ENCODE measurements at places on chromosomes 11 and 22.
A peak's percentile ranks its signal among the peaks of the same experiment; 100 is the strongest.

DNA sequence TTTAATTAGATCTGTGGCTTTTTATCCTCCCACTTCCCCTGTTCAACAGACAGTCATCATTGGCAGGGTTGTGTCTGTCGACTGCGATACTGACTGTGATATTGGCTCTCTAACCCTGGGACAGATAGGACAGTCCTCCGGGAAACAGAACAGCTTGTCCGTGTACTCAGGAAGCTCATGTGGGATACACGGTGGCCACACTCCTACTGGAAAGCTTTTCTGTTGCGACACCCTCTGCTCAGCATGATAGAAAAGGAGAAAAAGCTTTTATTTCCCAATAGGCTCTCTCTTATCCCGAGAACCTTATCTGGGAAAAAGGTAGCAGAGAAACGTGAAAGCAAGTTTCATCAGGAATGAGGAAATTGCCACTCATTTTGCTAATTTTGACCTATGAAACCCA is 60.4 kb upstream of the HSPA8 start:
- no peak for DNase-seq

DNA sequence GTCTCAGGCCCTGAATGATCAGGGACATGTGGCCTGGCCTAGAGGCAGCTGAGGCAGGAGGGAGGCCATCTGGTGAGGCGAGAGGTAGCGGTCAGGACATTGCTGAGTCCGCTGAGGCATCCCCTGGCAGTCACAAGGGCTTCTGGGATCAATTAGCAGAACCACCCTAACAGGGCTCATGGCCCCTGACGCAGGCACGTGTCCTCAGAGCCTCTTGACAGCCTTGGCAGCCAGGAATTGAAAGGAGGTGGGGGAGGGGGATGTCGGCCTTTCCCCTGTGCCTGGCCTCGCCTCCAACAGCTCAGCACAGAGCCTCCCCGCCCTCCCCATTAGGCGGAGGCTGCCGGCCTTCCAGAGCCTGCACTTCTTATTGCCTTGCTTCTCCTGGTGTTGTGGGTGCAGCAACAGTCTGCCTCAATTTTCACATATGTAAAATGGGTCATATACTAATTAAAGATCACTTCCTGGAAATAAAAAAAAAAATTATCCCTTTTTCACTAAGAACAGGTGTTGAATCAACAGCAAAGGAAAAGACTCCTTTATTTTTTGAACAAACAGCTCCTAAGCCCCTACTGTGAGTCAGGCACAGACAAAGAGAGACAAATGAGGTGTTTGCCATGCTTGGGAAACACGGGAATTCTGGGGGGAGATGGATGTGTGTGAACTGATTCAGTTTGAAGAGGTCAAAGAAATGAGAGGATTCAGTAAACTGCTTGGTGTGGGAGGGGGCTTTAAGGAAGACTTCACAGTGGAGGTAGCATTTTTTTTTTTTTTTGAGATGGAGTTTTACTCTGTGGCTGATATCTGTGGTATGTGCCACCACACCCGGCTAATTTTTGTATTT is 55.3 kb downstream of the NFAM1 start:
- no peak for DNase-seq

- DNase-seq = no peak
Observed at GRCh38 chr22:47310601-47311000, 548.2 kb downstream of the TBC1D22A start.

GRCh38 chr11:35139722-35140282 is 831 bp downstream of the CD44 start:
- DNase-seq = no peak

GRCh38 chr11:43489869-43490465 is 131.2 kb downstream of the TTC17 start:
- DNase-seq = no peak

- DNase-seq = no peak
Observed at GRCh38 chr11:39174965-39175364, 2284.5 kb downstream of the LRRC4C start.

DNA sequence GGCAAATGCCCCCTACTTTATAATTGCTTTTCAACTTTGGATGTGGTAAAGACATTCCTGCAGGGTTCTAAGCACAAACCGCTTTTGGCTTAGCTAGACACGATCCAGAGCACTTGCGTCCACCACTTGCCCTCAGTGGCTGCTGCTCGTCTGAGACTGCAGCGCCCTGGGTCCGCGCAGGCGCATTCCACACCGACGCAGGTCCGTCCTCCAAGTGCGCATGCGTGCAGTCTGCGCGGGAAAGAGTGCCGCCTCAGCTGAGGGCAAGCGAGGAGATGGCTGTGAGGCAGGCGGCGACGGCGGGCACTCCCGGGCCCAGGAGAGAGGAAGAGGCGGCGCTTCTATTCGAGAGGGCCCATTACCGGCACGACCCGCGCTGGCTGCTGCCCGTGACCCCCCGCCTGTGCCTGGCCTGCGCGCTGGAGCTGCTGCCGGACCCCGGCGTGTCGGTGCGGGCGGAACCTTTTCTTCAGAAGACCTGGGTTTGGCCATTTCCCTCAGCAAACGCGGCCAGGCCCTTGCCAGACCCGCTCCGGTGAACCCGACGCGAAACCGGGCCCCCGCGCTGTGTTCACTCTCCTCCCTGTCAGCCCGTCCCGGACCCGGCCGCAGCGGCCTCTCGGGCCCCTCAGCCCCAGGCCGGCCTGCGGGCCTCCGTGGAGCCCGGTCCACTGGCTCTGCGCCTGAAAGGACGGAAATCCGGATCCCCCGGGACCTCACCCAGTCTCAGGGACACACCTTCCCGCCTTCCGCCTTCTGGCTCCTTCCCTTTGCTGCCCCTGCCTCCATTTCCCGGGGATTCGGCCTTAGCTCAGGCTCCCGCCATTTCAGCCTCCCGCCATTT is at the start of gene MEI1:
TSS of gene MEI1 (plus strand) at position 240 of the 844 bp plus-strand sequence. CDS start at position 276, 36 bp downstream.
- peak; percentile 92 for DNase-seq

DNA sequence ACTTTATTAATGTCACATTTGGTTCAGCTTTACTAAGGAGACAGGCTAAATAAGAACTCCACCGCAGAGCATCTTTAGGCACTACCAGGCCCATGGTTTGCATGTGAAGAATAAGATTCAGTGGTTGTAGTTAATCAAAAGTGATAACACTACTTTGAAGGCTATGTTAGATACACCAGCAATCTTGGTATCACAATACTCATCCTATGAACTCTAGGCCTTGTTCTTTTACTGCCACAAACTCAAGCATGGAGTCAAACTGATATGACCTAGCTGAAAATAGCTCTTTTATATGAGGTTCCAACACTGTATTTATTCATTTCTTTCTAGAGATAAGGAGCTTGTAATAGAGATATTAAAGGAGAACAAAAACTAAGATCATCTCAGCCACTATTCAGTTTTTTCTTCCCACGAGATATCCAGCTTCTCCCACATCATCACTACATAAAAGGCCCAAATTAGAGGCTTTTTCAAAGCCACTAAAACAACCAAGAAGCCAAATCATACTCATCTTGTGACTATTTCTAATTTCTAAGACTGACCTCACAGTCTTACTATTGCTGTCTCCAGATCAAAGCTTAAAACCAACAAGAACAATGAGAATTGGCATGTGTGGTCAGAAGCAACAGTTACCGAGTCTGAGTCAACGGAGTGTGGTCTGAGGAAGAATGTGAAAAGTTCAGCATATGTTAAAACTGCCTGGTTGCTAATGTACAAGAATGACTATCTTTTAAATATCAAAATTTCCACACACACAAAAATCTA is 25.1 kb upstream of the GUCY1A2 start:
- no peak for DNase-seq

- DNase-seq = no peak
Observed at GRCh38 chr11:109317726-109318125, 104.3 kb upstream of the C11orf87 start.

- DNase-seq = peak; percentile 8
Observed at GRCh38 chr22:48902983-48903650, 924.6 kb downstream of the BRD1 start.

DNA sequence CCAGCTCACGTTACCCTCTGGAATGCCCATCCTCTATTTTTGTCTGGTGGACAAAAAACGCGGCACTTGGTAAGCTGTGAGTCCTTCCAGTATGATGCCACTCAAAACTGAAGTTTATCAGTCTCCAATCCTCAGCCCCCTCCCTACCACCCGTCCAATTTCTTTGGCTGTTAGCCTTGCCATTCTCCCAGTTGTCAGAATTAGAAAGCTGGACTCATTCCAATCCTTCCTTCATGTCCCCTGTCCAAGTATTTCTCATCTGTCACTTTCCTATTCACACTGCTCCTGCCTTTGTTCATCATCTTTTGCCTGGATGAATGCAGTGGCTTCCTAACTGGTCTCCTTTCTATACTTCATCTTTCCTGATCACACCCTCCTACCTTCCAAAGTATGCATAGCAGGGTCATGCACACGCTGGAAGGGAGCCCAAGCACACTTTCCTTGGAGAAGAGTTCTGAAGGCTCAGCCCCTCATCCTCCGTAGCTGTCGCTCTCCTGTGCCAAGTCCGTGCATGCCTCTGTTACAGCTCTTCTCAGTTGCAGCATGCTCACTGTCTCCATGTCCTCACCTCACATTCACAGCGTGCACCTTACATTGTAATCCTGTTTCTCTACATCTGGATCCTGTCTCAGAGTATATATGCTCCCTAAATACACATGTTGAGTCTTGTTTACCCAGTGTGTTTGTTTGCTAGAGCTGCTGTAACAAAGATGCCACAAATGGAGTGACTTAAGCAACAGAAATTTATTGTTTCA is 19.4 kb downstream of the APLP2 start:
- DNase-seq = no peak

- DNase-seq = no peak
Observed at GRCh38 chr11:111739299-111739698, 26.9 kb downstream of the PPP2R1B start.

- no peak for DNase-seq
Observed at GRCh38 chr11:75246671-75247350, 6.2 kb downstream of the TPBGL start.

- peak; percentile 58 for DNase-seq
Observed at GRCh38 chr11:7665473-7666291, 7.6 kb downstream of the CYB5R2 start.

DNA sequence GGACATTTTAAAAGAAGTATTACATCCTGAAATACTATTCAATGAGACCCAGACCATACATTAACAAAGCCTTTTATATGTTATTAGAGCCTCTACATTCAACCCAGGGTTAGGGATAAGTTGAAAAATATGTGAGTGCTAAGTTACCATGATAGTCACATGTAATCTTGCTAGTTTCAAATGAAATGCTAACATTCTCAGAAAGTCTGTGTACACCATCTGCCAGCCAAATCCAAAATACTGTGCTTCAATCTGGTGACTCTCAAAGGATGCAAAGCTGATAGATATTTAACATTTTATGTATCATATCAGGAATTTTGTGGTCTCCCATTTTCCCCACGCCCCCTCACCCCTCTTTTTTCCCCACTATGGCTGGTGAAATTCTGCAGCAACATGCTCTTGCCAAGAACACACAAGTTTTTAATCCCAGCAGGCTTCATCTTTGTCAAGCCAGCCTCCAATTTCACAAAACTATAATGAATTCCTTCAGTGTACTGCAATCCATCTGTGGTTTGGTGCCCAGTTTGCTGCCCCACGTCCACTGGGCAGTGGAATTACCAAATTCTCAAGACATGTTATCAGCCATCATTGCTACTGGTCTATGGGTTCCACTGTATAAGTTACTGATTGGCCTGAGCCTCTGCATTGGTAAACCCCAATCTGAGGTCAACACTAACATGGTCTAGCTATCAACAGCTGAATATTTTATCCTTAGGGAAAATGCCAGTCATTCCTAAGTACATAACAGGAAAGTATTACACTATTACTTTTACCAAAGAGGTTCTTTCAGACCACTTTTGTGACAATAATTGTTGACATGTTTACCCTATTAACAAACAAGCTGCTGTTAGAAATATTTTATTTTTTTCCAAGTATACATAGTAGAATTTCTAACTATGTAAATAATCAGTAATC is 1.5 kb upstream of the PICALM start:
- no peak for DNase-seq

GRCh38 chr22:37739611-37740049 is 42.8 kb downstream of the TRIOBP start:
- no peak for DNase-seq

DNA sequence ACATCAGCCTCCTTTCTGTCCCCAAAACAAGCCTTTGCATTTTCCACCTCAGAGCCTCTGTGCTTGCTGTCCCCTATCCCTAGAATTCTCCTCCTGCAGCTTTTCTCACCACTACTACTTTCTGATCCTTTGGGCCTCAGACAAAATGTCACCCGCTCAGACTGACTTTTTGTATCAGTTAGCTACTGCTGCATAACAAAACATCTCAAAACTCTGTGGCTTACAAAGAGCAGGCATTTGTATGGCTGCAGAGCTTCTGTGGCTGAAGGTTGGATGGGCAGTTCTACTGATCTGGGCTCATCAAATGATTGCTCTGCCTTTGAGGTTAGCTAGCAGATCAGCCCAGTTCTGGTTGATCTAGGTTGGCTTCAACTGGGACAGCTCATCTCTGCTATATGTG is 248.7 kb downstream of the MN1 start:
- no peak for DNase-seq

All from activated naive CD4-positive, alpha-beta T cell treated with anti-CD3 and anti-CD28 coated beads, Interleukin-2, amount 50 U/mL, for 16 hours (primary cell).